Femur (tissue), 1 donor: ENCODE measurements at places on chromosomes 7 and 10.

DNA sequence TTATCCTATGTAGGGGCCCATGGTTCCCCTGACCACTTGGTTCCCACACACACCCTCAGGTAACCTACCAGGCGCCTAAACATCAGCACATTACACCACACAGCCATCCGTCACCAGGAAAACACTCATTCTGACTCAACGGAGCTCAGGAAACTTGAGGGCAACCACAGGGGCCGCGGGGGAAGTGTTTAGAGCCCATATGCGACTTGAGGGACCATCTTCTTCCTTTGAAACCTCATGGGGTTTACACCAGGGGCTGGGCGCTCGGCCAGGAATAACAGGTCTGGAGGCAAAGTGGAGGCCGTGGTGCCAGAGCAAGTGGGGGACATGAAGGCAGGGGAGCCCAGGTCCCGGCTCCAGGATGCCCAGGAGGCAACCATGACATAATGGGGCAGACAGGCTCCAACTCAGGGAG lies 1.5 kb downstream of the STX1A start:
- peak; percentile 51 for DNase-seq

DNA sequence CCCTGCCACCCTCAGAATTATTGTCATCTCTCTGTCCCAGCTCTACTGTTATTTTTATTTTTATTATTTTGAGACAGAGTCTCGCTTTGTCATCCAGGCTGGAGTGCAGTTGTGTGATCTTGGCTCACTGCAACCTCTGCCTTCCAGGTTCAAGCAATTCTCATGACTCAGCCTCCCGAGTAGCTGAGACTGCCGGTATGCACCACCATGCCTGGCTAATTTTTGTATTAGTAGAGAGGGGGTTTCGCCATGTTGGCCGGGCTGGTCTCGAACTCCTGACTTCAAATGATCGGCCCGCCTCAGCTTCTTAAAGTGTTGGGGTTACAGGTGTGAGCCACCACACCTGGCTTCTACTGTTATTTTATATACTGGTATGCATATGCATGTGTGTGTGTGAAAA lies 11.0 kb downstream of the CALHM2 start:
- DNase-seq: no peak

- DNase-seq: no peak
Measured at GRCh38 chr10:131905603-131906268, 4.9 kb downstream of the PPP2R2D start.

DNA sequence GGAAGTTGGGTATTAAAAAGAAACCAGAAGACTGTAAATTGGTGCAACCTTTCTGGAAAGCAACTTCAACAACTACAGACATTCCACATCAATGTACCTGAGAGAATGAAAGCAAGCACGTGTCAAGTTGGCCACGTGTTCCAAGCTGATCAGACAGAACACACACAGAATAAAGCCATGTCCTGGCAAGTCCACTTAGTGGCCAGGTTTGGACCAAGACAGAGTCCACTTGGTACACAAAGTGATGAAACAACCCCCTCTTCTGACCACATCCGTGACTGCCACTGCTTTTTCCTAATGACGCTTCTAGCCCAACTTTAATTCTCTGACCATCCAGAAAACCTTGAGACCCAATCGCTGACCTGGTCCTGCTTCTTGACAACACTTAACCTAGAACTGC lies 109.4 kb downstream of the ABLIM1 start:
- peak; percentile 41 for DNase-seq

DNA sequence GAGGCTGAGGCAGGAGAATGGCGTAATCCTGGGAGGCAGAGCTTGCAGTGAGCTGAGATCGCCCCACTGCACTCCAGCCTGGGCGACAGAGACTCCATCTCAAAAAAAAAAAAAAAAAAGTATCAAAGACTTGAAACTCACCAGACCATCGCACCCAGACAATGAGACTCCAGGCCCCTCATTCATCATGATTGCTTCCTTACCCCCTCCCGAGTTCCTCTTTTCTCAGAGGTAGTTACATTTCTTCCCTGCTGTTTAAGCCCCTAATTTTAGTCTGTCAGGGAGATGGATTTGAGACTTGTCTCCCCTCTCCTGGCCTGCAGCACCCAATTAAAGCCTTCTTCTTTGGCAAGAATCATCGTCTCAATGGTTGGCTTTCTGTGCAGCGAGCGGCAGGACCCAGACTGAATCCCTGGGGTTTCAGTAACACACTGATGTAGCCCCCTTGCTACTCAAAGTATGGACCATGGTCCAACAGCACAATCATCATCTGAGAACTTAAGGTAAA lies 19.4 kb upstream of the TPST1 start:
- DNase-seq: no peak
